Stimulated activated CD4-positive, alpha-beta T cell treated with anti-CD3 and anti-CD28 coated beads, Interleukin-15, amount 100 ng/mL, for 1 hour (primary cell): ENCODE measurements at places on chromosomes 11 and 22.

DNA sequence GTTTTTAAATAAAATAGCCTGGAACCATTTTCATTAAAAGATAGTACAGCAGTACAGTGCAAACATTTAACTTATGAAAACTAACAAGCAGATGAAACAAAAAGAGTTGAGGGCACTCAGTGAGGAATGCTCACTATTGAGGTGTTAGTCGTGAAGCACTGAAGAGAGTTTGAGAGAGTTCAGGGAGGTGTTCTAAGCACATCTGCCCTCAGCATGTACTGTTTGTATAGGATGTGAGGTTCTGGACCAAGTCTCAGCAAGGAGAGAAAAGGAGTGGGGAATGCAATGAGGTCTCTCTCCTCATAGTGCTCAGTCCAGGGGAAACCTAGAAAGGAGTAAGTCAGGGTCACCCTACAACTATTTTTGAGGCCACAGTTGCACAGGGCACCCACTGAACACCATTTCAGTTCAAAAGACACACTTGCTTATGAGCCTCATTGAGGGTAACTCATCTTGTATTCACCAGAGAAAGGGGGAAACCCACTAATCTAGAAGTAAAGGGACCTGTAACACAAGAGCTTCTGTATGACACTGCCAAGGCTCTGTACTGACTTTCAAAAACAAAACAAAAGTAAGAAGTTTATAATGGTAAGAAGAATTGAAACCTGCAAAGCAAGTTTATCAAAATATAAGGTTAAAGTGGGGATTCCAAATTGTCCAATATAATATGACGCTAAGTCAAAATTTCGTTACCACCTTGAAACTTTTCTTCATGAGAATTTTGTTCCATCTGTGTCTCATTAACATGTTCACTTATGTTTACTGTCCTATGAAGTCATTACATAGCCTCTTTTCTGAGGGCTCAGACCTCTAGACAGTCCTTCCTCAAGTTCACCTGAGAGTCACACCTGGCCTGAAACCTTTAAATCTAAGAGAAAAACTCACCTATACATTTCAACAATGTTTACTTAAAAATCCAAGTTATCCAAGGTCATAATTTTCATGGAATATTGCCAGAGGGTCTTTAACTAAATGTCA is 275.3 kb downstream of the ETS1 start:
- DNase-seq, result no peak

GRCh38 chr11:79309407-79309806 is 131.4 kb downstream of the TENM4 start:
- DNase-seq, result no peak

- DNase-seq, result no peak
Measured at GRCh38 chr11:35084817-35085440, 54.0 kb upstream of the CD44 start.

DNA sequence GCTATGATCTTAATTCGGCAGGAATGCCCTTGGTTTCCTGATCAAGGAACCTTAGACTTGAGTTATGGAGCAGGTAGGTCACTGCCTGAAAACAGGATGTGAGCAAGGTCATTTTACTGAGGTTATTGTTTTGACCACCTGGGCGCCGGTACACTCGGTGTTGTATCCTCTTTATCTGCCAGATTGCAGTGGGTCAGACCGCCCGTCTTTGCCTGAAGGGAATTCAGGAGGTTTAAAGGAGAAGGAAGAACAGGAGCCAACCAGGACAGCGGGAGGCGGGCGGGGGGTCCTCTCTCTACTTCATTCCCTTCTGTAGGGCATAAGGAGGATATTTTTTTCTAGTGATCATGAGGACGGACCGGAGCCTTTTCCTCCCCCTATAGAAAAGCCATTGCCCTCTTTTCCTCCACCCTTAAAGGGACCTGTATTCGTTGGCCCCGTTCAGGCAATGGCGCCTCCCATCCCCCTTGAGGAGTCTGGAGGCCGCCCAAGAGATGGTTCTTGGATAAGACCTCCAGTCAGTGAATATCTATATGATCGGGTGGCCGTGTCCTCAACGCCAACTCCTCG is 649 bp downstream of the MS4A15 start:
- DNase-seq, result no peak

- DNase-seq, result no peak
Measured at GRCh38 chr11:69307871-69308431, 14.0 kb downstream of the MYEOV start.

- no peak for DNase-seq
Measured at GRCh38 chr11:86910592-86910991, 44.6 kb downstream of the FZD4 start.

- no peak for DNase-seq
Measured at GRCh38 chr11:71212871-71213559, 39.4 kb downstream of the SHANK2 start.

DNA sequence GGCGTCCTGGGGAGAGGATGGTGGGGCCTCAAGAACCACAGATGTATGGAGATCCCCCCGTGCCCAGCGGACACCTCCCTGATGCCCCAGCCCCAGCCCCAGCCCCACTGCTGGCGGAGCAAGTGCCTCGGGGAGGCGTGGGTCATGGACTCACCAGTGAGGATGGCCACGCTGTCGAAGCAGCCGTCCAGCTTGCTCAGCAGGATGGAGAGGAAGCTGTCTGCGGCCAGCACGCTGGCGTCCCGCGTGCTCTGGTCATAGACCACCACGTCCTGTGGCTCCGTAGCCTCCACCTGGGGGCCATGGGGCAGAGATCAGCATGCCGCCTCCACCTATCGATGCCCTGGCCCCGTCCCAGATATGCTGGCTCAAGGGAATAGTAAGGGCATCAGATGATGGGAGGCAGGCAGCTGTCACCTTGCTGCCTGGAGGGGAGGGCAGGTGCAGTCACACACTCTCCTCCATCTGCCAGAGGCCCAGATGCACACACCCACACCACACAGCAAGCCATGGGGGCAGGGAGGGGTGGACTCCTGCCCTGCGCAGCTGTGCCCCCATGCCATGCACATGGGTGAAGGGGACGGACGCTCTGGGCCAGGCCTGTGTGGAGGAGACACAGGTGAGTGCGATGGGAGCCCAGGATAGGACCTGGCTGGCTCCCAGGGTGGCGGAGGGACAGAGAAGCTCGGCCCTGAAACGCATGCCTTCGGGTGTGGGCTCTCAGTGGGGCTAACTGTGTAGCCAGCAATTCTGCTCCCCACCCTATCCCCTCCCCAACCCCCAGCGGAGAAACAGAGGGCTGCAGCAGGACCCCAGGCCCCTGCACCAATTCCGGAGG is 8.2 kb downstream of the DUSP8 start:
- no peak for DNase-seq

GRCh38 chr11:10459029-10459970 is 4.2 kb downstream of the AMPD3 start:
- DNase-seq, result peak; percentile 28

GRCh38 chr11:33617672-33618350 is 82.8 kb downstream of the C11orf91 start:
- DNase-seq, result no peak

- no peak for DNase-seq
Measured at GRCh38 chr22:46131151-46131587, 19.2 kb upstream of the PPARA start.

GRCh38 chr11:44199816-44200215 is 104.3 kb downstream of the EXT2 start:
- DNase-seq, result no peak

DNA sequence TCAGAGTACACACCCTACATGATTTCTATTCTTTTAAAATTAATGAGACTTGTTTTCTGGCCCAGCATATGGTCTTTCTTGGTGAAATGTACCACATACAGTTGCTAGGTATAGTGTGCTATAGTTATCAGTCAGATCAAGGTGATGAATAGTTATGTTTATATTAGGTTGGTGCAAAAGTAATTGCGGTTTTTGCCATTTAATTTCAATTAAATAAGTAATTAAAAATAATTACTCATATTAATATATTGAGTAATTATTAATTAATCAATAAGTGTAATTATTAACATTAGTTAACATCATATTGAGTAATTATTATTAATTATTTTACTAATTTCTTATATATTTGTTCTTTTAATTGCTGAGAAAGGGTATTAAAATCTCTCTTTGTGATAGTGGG is 56.1 kb downstream of the MYEOV start:
- no peak for DNase-seq

DNA sequence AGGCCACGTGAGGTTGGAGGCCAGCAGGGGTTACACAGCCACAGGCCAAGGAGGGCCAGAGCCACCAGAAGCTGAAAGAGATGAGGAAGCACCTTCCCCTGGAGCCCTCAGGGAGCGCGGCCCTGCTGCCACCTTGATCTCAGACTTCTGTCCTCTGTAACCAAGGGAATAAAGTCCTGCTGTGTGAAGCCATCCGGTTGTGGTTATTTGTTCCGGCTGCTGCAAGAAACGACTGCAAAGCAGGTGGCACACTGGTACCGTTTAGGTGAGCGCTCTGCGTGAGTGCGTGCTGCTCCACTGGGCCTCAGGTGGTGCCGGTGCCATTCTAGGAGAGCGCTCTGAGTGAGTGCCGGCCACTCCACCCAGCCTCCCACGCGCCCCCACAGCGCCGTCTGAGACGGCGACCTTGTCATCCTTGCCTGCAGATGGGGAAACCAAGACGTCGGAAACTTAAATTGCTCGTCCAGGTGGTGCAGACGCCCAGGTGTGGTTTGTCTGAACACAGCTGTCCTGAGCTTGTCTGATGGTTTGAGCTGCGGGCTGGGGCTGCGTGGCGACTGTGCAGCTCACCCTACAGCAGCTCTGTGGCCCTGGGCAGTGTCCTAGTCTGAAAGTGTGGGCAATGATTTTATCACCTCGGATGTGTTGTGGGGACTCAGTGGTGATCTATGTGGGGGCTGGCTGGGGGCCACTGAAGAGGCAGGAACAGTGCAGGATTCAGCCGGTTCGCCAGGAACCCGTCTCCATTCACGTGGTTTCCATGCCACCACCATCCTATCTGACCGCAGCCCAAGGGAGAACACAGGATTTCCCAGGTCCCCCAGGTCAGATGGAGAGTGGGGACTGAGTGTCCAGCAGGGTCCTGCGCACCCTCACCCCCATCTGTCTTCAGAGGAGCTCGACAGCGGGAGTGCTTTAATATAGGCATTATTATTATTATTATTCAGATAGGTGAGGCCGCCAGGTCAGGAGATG is 4.6 kb upstream of the MRGPRG start:
- no peak for DNase-seq

DNA sequence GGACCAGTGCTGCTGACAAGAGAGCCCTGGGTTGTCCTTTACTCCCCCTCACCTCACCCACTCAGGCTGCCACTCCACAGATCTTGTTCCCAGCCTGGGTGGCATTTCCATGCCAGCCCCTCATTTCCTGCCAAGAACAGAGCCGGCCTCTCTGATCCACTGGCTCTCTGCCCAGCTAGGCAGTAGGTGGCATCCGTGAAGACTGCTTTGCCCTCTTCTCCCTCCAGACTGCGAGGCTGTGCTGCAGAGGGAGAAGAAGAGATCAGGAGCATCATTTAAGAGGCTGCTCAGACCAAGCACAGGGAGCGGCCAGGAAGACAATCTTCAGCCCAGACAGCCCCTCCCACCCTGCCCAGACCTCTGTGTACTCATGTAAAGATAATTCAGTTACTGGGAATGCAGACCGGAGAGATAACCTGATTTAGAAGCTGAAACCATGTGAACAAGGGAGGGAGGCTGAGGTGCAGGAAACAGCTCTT is 126.9 kb upstream of the NCAM1 start:
- DNase-seq, result no peak

DNA sequence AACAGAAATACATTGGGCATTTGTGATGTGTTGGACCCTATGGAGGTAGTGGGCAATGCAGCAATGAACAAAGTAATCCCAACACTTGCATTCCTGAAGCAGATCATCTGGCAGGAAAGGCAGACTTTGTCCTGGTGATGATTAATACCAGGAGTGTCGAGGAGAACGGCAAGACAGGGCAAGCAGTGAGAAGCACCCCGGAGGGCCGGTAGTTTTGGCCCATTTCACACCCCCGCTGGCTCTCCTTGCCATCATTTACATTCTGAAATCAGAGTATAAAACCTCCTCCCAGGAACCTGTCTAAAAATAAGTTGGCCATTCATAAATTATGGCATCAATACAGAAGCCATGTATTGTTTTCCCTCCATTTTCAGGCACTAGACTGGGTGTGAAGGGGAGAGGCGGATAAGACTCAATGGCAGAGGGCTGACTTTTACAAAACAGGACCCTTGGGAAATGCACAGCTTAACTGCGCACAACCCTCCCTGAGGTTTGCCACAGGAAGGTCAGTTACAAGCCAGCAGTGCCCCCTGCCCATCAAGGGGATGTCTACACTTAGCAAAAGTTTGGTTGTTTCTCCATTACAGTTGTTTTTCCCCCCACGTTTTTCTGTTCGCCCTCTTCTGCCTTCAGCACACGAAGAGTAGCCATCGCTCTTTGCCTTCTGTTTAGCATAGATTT is 55.6 kb downstream of the OPCML start:
- no peak for DNase-seq

DNA sequence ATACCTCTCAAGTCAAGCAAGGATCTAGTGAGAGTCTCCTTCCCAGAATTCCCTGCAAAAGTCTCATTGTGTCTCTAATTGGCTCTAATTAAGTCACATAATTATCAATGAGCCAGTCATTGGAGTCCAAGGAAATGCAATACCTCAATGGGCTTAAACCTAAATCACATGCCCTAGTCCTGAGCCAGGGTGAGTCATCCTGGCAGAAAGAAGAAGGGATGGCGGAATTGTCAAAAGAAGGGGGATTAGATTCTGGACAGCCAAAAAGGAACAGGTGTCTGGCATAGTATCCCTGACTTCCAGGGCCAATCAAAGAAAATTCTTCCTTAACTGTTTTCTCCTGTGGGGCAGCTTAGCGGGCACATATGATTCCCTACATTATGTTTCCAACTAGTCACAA is 25.1 kb upstream of the LDLRAD3 start:
- no peak for DNase-seq

GRCh38 chr11:59417023-59417422 is 9.2 kb downstream of the OR5A2 start:
- no peak for DNase-seq

GRCh38 chr11:61370349-61371005 is 8.3 kb downstream of the TMEM138 start:
- no peak for DNase-seq

- no peak for DNase-seq
Measured at GRCh38 chr11:115929618-115930129, 425.5 kb upstream of the CADM1 start.

GRCh38 chr22:50473855-50474671 is 772 bp downstream of the SBF1 start:
- no peak for DNase-seq

- DNase-seq, result no peak
Measured at GRCh38 chr11:117444256-117444655, 116.6 kb downstream of the CEP164 start.

GRCh38 chr22:27883656-27884350 is 35.3 kb downstream of the PITPNB start:
- no peak for DNase-seq

- no peak for DNase-seq
Measured at GRCh38 chr11:44376423-44376822, 66.5 kb upstream of the ALX4 start.

- DNase-seq, result no peak
Measured at GRCh38 chr11:61685617-61685967, 5.4 kb downstream of the DAGLA start.

DNA sequence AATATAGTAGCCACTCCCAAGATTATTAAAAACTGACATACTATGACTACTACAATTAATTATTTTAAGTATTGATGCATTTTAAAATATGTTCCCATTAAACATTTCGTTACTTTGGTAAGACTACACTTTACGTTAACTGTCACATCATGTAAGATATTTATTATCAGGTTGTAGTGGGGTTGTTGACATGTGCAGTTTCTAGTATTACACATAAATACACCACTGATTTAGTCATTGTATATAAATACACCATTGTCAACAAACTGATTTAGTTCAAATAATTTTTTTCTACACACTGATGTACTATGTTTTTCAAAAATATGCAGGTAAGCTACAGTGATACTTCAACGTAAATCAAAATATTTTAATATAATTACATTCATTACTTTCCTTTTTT is 11.5 kb downstream of the ST13 start:
- DNase-seq, result no peak
